ENCODE measurements at places on chromosomes 3 and 15. TPM values are rescaled to one million over a fixed set of nuclear protein-coding genes. Genes with fewer than 3 reads are reported as not detected.

Gene ANKUB1
- not detected for total RNA-seq

Gene SLC25A20
- total RNA-seq = 11.0 TPM

Gene TMED3
- total RNA-seq = 62.2 TPM

Gene SAMMSON
- total RNA-seq = 0.21 TPM

Gene JMJD7
- total RNA-seq = 4.2 TPM

Gene DAG1
- 34.1 TPM for total RNA-seq

Gene TP63
- total RNA-seq = 26.3 TPM

DNA sequence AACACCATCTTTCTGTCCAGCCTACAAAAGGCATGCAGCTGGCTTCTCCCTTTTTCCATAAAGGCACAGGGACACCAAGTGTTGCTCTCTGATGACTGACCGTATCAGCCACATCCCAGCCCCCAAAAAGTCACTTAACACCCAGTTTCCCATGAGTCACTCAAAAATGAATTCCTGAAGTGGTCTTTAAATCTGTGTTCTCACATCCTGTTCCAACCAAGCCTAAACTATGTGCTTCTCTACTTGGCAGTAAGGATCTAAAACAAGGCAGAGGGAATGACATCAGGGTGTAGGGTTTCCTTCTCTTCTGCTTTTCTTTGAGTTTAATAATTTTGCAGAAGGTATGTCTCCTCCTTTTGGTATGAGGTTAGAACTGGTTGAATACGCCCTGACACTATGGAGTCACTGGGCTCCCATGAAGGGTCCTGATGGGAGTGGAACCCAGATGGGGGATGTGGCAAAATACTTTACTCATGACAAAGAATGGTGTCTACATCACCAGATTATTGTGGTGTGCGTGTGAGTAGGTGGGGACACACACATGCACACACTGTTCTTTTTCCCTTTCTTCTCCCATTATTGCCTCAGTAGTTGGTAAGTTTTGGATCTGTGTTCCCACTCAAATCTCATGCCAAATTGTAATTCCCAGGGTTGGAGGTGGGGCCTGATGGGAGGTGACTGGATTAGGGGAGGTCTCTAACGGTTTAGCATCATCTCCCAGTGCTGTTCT, 35.6 kb upstream of the CCK start:
- no peak for DNase-seq

DNA sequence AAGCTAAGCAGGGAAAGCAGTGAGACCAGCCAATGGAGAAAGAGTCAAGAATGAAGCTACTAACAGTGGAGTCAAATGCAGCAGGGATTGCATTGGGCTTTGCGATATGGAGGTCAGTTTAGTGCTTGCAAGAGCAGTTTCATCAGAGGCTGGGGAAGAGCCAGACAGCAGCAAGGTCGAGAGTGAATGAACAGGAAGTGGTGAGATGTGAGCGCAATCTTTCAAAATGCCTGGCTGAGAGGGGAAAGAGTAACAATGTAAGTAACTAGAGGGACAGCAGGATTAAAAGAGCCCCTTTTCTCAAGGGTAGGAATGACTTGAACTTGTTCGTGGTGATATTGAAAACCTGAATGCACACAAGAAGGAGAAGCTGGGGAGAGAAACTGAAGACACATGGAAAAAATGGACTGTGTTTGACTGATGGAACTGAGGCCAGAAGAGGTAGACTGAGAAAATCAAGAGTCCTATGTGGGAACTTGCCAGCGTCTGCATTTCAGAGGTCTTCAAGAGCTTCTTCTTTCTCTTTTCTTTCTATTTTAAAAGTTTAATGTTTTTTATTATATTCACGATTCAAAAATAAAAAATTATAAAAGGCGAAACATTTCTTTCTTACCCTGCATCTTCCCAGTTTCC, 30.6 kb upstream of the GPR160 start:
- DNase-seq = no peak

GRCh38 chr15:66481107-66481856, 16.3 kb downstream of the SNAPC5 start:
- no peak for DNase-seq

DNA sequence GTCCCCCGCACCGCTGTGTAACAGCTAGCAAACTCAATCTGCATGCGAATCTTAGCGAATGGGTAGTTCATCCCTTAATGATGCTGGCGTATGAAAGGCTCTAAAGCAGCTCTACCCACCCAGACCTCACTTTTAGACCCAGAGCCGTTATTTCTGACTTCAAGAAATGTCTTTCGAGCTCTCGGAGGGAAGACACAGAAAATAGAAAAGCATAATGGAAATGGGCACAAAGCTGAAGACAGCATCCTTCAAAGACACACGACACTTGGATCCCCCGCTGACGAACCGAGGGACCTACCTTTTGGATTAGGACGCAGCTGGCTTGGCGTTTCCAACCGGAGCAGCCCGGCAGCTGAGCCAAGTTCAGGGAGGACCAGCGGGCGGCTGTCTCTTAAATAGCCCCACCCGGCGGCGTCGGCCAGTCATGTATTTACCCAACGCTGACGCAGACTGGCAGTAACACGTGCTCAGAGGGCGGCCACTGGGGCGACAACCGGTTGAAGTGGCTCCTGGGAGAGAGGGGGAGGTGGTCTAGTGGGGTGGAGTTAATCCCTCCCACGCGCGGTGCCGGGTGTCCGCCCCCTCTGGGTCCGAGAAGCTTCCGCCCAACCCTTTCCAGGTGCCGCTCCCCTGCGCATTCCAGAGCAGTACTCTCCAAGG, 1.5 kb downstream of the CCK start:
- DNase-seq = no peak

DNA sequence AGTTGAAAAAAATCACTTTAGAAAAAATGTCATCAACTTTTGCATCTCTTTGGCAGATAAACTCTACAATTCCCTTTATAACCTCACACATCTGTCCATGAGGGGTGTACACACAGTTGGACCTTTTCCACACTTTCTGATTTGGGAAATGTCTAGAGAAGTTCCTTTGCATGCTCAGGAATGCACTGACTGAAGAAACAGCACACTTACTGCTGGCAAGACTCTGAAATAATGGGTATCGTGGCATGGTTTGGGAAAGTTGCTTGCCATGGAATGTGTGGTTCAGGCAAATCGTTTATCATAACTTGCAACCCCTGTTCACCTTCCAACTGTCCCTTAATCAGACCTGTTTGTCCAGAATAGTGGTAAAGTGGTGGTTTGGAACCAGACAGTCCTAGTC, 135.3 kb upstream of the TGFBR2 start:
- DNase-seq = no peak

All from urinary bladder (tissue), 4 donors.